ENCODE measurements at places on chromosomes 5 and 9.

GRCh38 chr9:124507880-124508423 lies 753 bp upstream of the NR5A1 start:
- DNase-seq: no peak

GRCh38 chr5:170075696-170076095 lies 30.0 kb upstream of the FOXI1 start:
- DNase-seq: no peak

DNA sequence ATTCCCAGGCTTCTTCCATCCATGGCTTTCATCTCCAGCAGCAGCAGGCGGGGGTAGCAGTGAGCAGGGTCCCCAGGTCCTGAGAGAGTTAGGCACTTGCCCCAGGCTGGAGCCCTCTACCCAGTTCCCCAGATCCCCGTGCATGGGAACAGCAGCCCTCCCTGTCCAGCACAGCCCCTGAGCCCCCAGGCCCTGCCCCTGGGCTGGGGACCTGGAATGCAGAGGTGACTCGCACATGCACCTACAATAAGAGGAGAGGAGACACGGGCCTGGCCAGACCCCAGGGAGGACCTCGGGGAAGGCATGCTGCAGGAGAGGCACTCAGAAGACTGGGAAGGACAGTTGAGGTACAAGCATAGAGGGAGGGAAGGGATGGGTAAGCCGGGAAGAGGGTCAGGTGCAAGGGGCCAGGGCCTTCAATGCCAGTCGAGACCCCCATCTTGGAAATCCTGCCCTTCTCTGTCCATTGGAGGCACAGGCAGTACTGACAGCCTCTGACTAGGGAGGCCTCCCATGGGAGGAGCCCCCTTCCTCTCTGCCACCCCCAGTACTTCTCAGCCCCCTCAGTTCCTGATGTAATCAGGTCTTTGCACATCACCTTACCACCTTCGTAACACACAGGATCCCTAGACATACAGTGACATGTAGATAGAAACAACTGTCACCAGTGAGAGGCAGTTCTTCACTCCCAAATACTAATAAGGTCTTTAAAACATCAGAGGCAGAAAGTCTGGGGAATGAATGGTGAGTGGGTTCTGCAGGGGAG lies 135.3 kb upstream of the LMX1B start:
- no peak for DNase-seq

- peak; percentile 67 for DNase-seq
Observed at GRCh38 chr5:15604986-15605385, 105.0 kb downstream of the FBXL7 start.

- no peak for DNase-seq
Observed at GRCh38 chr9:2603621-2604020, 18.0 kb upstream of the VLDLR start.

DNA sequence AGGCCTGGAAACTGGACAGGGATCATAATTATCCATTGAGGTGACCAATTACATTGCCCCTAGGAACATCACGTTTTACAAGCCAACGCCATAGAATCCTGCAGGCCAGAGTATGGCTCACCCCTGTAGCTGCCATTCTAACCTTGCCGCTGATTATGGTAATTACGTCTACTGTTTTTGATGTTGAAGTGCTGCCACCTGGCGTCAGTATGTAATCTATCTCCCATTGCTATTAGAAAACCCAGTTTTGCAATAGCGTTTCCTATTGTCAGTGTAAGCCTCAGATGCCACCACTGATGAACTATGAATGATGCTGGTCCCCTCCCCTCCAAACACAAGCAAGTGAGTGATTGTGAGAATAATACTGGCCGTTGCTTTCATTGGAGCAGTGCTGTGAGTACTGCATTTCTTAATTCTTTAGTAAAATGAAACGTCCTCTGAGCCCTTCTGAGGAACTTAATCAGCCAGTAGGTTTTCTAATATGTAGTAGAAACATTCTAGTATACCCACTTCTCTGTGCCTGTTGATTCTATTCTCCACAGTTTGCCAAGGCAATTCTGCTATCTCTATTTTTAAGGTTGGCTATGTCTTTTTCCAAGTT lies 100.5 kb upstream of the NMUR2 start:
- peak; percentile 45 for DNase-seq

GRCh38 chr5:1105350-1106265 lies 6.3 kb downstream of the SLC12A7 start:
- no peak for DNase-seq

GRCh38 chr5:10595672-10596309 lies 31.9 kb downstream of the ANKRD33B start:
- DNase-seq: peak; percentile 92

GRCh38 chr9:126587187-126588185 lies 26.2 kb upstream of the LMX1B start:
- no peak for DNase-seq

DNA sequence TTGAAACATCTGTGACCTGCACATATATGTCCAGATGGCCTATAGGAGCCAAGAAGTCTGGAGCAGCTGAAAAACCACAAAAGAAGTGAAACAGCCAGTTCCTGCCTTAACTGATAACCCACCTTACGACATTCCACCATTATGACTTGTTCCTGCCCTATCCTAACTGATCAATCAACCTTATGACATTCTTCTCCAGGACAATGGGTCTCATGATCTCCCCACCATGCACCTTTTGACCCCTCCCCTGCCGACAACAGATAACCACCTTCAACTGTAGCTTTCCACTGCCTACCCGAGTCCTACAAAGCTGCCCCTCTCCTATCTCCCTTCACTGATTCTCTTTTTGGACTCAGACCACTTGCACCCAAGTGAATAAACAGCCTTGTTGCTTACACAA lies 233.8 kb downstream of the CCDC171 start:
- DNase-seq: no peak

GRCh38 chr9:135087489-135087792 lies at the start of gene OLFM1:
Gene OLFM1 (plus strand): TSS chr9:135087668. CDS start chr9:135087990, 322 bp downstream.
- DNase-seq: no peak

DNA sequence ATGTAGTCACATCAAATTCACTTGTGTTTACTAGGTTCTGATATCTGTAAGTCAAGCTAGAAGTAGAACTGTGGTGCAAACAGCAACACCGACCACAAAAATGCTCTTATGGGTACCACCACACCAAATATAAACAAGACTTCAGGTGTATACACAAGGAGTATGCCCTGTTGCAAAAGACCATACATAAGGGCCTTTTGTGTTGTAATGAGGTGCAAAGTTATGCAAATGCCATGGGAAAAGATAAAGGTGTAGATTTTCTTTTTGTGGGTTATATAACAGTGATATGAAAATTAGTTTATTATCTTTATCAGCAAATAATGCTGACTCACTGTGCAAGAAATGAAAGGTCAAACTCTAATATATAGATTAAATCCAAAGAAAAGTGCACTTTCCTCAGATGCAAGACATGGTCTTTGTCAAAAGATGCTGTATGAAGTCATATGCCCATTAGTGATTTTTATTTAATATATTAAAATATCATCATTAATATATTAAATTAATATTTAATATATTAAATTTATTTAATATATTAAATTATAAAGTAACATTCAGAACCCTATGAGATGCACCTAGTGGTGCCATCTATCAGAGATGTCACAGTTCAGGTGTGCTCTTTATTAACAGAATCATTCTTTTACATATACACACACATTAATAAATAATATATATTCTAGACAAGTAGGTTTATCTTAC lies 26.7 kb upstream of the ALDH1A1 start:
- no peak for DNase-seq

DNA sequence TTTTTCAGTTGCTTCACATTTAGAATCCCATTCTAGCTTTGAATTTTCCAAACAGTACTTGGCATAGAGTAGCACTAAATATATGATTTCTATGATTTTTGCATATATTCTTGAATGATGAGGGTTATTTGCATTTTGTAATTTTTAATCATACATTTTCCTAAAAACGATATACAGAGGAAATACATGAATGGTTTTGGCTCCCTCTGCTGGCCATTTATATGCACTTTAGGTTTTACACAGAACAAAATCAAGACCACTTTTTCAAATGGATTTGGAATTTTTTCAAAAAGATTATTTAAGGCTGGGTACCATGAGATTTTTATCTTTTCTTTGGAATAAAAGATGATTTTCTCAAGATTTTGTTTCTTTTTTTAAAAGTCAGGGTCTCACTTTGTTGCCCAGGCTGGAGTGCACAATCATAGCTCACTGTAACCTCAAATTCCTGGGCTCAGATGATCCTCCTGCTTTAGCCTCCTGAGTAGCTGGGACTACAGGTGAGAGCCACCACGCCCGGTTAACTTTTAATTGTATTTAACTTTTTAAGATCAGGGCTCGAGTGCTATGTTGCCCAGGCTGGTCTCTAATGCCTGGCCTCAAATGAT lies 16.7 kb upstream of the COMMD10 start:
- DNase-seq: peak; percentile 50

GRCh38 chr9:14373336-14373666 lies 59.4 kb upstream of the NFIB start:
- DNase-seq: no peak
